ENCODE measurements at places on chromosomes 16 and 17.
A peak's percentile ranks its signal among the peaks of the same experiment; 100 is the strongest.

- no peak for DNase-seq
Measured at GRCh38 chr17:19705771-19706770, 10.3 kb downstream of the SLC47A2 start.

DNA sequence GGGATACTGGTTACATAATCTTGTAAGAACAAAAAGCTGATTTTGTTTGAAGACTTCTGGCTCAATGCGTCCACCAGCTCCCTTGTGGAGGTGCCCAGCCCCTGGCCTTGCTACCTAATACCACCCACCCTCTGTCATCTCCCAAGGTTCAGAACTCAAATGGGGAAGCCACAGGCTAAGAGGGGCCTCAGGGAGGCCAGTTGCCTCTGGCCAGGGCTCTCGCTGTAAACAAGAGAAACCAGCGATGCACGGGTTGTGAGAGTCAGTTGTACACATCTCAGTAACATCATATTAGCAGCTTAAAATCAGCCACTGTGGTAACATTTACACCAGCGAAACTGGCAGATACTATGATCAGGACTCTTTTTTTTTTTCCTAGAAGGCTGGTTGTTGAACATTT lies 6.0 kb downstream of the TEKT5 start:
- DNase-seq: no peak

DNA sequence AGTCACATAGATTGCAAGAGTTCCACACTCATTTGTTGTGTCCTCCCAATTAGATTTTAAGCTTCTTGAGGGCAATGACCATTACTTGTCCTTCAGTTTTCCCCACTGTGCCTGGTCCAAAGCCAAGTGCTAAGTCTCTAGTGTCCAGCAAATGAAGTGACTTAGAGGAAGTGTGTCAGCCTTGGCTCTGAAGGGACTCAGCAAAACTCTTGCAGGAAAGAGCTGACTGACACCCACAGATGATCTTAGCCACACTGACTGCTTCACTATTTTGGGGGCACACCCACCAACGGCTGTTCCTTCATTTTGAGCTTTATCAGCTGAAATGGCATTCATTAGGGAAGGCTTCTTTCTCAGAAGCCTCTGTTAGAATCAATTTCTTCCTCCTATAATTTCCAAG lies 358.1 kb downstream of the UTP18 start:
- no peak for DNase-seq

DNA sequence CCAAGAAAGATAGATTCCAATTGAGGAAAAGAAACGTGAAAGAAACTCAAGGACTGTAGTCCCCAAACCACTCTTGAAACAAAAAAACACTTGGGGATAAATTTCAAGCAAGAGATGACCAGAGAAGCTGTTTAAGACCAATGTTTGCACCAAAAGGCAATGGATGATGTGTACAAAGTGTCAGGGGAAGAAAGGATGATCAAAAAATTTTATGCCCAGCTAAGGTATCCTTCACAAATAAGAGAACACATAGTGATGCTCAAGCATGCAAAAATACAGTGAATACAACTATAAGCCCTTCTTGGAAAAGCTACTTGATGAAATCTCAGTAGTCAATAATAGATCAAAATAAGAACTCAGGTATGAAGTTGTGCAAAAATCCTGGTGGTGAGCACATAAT lies 281.1 kb downstream of the CEP112 start:
- DNase-seq: no peak

DNA sequence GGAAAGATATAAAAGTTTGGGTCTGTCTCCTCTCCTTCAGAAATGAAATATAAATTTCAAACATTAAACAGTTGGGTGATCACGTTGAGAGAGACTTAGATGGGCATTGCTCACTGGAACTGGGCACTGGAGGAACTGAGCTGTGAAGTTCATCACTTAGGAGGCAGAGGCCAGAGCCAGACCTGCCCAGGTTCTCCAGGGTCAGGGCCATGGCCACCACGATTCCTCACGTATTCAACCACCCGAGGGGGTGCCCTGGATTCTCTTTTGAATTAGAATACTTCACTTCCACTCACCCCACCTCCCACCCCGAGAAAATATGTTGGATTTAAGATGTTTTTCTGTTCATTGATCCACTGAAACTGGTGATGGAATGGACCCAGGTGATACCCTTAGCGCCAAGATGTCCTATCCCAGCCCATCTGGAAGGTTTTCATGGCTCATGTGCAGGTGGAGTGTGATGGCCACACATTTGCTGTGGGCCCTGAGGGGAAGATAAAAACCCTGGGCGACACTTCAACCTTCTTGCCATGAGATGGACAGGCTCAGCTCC lies 6.1 kb downstream of the PRR29 start:
- DNase-seq: no peak

GRCh38 chr16:79286646-79287423 lies 313.7 kb downstream of the MAF start:
- DNase-seq: peak; percentile 14

DNA sequence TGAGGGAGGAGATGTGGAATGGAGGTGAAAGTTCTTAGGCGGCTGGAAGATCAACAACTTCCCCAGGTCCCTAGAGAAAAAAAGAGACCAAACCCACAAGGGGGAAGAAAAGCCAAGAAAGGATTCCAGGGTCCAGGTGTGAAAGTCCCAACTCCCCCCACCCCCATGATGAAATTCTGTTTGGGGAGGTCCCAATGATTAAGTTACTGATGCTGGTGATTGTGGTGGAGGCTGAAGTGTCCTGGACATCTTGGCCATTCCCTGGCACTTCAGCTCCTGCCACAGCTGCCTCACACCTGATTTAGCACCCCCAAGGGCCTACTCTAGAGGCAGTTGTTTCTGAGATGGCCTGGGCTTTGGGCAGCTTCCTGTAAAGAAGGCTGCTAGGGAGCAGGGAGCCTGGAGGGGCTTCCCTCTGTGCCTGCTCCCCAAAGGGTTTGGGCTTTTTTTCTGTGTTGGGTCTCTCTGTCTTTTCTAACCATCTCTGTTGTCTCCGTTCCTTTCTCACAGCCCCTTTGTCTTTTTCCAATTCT lies 13.1 kb downstream of the HOXB4 start:
- DNase-seq: no peak

- DNase-seq: no peak
Measured at GRCh38 chr17:58947824-58948223, 158.9 kb downstream of the TRIM37 start.

DNA sequence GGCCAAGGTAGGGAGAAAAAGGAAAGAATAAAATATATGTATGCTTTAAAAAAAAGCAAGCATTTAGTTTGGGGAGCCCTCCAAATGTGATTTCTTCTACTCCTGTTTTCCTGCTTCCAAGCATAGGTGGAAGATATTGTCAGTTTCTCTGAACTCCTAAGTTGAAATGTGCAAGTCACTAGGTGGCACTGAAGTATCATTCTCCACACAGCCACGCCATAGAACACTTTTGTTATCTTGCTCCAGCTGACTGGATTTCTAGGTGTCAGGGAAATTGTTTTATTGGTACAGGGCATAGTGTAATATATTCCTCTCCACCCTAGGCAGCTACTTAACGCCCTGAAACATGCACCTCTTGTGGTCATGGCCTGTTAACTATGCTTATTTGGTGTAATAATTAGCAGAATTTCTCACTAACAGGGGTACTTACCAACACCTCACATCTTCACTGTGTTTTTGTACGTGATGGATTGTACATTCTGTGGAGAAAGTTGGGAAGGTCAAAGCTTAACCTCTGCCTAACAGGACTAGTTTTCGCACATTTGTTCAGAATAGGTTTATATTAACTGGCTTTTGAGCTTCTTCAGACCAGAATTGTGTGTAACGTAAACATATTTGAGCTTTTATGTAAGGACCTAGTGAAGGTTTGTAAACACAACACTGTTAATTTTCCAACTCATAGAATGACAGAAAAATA lies 69.3 kb downstream of the FTO start:
- DNase-seq: no peak

GRCh38 chr16:83947642-83948234 lies 5.3 kb upstream of the OSGIN1 start:
- DNase-seq: no peak

DNA sequence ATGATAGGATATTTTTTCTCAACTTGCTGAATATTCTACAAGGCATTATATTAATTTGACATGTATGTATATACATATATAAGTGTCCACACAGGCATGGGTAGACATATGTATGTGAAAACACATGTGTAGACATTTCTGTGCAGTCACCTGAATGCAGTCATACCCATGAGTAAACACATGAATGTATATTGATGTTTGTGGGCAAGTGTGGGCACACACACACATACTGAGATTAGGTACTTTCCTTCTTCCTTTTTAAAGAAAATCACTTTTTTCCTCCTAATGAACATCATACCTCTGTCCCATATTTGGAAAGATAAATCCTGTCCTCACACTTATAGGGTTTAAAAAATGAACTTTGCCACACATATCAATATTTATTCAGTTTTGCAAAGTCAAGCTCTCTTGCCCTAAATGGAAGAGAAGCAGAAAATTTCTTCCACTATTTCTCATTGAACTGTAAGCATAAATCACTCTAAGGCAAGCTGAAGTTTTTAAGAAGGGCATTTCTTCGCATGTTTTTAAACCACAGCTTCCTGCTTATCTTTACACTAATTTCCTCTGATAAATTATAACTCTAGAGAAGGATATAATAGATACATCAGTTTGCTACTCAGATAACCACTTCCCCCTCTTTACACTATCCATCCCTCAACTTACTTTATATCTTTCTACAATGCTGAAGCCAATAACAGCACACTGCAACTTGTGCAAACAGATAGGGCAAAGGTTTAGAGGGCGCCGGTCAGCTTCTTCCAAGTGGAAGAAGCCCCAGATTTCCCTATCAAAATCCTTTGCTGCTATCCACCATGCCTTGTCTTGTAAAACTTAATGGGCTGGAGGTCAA lies 49.6 kb upstream of the LRRC37A3 start:
- no peak for DNase-seq

DNA sequence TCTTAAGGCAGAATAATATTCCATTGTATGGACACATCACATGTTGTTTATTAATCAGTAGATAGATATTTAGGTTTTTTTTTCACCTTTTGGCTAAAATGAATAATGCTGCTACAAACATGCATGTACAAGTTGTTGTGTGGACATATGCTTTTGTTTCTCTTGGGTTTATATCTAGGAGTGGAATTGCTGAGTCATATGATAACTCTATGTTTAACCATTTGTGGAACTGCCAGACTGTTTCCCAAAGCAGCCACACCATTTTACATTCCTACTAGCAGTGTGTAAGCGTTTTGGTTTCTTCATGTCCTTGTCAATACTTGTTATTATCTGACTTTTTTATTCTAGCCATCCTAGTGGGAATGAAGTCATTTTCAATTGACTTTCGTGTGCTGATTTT lies 21.3 kb downstream of the CYLD start:
- no peak for DNase-seq

DNA sequence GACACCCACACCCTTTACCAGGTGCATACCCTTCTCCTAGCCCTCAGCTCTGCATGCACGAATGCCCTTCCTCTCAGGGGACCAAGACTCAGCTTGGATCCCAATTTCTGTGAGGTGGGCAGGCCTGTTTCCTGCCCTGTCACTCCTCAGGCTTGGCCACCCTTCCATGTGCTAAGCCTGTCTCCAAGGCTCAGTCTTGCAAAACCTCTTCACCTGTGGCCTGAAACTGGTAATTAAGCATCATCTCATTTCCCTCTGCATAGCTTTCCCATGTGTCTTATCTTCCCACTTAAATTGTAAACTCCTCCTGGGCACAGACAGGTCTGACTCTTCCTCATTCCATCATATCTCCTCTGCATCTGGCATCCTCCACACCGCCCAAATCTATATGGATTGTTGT lies 31.0 kb upstream of the SMPD3 start:
- no peak for DNase-seq

- no peak for DNase-seq
Measured at GRCh38 chr16:81491541-81492188, 47.1 kb downstream of the CMIP start.

- DNase-seq: no peak
Measured at GRCh38 chr17:19707728-19708221, 8.6 kb downstream of the SLC47A2 start.

- no peak for DNase-seq
Measured at GRCh38 chr17:2094891-2095535, 40.1 kb downstream of the HIC1 start.

DNA sequence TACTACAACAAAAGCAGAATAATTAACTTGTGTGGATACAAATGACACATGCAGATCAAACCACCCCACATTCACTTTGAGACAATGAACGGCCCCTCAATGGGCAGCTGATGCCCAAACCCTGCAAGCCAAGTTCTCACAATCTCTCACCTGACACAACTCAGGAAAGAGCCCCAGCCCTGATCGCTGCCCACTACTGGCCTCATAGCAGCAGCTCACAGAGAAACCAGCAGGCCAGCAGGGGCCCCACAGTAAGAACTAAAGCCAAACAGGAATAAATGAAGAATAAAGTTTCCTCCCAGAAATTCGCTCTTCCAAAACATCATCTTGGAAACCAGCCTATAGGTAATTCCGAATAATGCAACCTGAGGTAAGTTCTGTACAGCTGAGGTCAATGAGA lies 7.7 kb downstream of the AKTIP start:
- no peak for DNase-seq

GRCh38 chr16:21301168-21301894 lies 23.2 kb upstream of the CRYM start:
- peak; percentile 41 for DNase-seq

DNA sequence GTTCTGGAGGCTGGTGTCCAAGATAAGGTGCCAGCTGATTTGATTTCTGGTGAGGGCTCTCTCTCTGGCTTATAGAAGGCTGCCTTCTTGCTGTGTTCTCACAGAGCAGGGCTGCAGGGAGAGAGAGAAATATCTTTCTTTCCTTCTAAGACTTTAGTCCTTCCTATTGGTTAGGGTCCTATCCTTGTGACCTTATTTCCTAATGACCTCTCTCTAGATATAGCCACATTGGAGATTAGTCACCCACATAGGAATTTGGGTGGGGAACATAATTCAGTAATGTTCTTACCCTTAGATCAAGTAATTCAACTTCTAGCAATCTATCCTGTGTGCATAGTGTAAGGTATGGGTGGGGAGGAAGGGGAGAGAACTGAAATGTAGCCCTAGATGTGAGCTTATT lies 18.0 kb upstream of the ABCA5 start:
- DNase-seq: no peak

DNA sequence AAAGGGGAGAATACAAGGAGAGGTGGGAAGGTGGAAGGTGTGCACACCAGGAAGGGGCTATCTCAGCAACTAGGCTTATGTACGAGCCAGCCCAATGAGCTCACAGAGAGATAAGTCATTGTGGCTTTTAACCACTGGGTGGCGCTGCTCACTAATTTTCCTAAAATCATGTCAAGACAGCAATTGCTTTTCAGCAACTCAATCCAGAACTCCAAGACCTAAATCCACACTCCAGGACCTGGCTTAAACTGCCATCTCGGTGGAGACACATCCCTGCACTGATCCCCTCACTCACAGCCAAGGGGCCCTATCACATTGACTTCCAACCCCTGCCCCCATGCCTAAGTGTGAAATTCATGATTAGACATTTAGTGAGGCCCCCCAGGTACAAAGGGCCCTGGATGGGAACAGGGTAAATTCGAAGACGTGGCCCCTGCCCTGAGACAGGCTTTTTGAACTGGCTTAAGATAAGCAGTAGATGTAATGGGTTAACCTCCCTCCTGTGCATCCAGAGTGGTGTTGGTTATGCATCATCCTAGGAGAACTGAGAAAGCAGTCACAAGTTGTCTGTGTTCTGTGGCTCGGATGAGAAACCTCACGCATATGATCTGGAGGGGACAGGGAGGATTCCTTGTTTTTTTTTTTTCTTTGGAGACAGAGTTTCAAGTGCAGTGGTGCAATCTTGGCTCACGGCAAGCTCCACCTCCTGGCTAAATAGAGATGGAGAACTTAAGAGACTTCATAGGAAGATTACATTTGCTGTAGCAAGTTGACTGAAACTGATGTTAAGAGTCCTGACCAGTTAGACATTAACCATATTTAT lies 11.5 kb downstream of the CCL16 start:
- peak; percentile 59 for DNase-seq

- no peak for DNase-seq
Measured at GRCh38 chr16:90070440-90070839, 6.7 kb downstream of the PRDM7 start.

All from stimulated activated CD4-positive, alpha-beta T cell treated with anti-CD3 and anti-CD28 coated beads, Interleukin-4, amount 100 ng/mL, for 1 hour (primary cell).